ENCODE measurements at places on chromosomes 7 and 10. TPM values are rescaled to one million over a fixed set of nuclear protein-coding genes. Genes with fewer than 3 reads are reported as not detected.

GRCh38 chr7:6443372-6443941, 4.3 kb downstream of the DAGLB start:
- no peak for DNase-seq

GRCh38 chr10:72322030-72322279, 32.8 kb downstream of the DNAJB12 start:
- no peak for DNase-seq

Gene IRF5
- total RNA-seq, result 7.6 TPM

DNA sequence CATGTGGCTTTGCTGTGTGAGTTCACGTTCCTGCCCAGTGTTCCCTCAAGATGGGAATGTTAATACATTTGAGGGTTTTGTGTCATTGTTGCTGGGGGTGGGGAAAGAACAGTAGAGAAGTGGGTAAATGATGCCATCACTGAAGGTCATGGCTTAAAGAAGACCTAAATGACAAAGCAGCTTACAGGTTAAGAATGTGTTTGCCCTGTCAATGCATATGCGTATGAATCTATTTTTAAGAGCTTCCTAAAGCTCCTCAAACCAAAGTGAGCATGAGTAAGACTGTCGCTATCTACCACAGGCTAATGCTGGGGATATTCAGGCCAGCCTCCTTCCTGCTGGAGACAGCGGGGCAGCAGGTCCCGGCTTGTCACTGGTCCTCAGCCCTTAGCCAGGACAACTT, 162.9 kb downstream of the CREB5 start:
- no peak for DNase-seq

- DNase-seq, result no peak
Measured at GRCh38 chr7:88357781-88358525, 51.3 kb upstream of the STEAP4 start.

Gene C10orf62
- not detected for total RNA-seq

Gene KAZALD1
- 2.1 TPM for total RNA-seq

DNA sequence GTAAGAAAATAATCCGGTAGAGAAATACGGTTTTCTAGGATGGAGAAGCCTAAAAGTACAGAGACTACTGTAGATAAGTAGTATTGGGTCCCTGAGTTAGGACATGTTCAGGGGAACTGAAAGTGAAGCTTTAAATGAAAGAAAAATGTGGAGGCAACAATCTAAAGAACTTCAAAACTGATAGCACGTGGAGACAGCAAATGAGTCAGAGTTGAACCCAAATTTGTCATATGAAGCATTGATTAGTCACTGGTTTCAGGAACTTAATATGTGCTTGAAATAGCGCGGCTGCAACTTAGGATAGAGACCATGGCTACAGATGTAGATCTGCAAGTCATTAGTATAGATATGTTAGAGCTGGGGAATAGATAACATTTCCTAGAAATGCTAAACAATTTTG, 1138.6 kb upstream of the SORCS1 start:
- no peak for DNase-seq

DNA sequence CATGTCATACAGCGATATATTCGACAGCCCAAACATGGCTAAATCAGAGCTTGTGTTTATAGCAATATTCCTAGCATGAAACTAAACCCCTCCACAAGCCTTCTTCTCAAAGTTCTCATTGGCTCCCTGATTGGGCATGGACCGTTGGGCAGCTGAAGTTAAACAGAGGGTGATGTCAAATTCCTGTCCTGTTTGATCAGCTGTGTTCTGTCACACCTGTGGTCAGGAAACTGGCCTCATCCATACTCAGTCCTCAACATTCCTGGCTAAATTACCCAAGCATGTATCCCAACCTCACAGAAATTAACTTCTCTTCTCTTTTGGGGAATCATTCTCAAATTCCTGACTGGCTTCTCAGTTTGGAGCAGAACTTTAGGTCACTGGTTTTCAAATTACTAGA, 107.9 kb downstream of the ODAD2 start:
- no peak for DNase-seq
